ENCODE measurements at places on chromosomes 2 and 18.

GRCh38 chr2:239298116-239298804, 102.6 kb downstream of the HDAC4 start:
- peak; percentile 61 for DNase-seq

DNA sequence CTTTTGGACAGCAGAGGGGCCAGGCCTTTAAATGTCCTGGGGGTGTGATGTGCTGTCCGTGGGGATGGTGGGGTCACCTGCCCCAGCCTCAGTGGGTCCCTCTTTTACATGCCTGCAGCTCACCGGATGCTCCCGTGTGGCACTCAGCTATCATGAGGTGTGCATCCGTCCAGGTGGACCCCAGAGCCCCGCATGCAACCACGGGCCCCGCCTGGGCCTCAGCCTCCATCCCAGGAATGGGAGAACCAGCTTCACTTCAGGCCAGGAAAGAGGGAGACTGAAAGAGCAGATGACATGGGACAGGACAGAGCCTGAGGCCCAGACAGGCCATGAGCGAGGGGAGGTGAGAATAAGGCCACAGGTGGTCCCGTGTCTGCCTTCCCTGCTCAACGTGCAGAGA, 37.5 kb downstream of the RAMP1 start:
- no peak for DNase-seq

GRCh38 chr2:46977899-46978298, 62.3 kb upstream of the MCFD2 start:
- no peak for DNase-seq

DNA sequence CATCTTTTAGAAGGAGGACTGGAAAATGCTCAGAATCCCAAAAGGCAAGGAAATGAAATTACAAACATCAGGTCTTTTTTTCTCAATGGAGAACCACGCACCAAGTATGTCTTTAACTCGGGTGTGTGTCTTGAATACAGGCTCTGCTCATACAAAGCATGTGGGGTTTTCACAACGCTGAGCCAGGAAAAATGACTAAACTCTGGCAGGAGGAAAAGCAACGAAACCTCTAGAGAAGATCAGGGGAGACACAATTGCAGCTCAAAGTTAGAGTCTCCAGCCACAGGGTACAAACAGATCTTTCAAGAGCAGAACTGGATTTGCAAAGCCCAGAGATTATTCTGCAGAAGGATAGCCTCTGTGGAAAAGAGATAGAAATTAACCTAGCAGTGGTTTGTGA, 42.8 kb upstream of the TPO start:
- DNase-seq: no peak

DNA sequence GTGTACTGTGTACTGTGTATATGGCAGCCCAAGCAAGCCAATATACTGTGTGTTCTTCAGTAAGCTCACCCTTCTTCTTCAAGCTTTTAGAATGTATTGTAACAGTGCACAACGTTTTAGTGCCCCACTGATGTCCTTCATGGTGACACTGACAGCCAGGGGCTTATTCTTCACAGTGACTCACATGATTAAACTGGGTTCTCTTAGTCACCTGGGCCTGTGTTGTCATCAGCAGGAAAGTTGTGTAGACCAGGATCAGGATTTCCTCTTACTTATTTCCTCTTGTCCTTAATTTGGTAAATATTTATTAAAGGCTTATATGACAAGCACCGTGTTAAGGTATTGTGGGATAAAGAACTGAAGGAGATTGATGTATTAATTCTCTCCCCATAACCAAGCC, 67.9 kb upstream of the THOC1 start:
- no peak for DNase-seq

DNA sequence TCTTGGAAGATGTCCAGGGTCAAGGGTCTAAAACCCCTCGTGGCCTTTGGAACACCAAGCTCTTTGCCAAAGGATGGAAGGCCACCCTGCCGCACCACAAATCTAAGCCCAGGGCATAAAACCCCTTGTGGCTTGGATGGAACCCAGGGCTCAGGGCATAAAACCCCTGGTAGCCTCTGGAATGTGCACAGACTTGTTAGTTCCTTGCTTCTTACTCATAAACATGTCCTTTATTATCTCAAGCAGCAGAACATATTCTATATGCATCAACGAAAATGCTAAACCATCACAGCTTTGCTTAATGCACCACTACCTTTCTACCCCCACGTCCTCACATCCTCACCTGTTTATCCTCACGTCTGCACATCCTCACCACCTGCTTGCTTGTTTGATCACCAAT, 998.0 kb downstream of the DSC3 start:
- DNase-seq: no peak

GRCh38 chr2:208386541-208386940, 20.1 kb upstream of the PTH2R start:
- no peak for DNase-seq

GRCh38 chr18:79485788-79486355, 90.1 kb downstream of the NFATC1 start:
- no peak for DNase-seq

DNA sequence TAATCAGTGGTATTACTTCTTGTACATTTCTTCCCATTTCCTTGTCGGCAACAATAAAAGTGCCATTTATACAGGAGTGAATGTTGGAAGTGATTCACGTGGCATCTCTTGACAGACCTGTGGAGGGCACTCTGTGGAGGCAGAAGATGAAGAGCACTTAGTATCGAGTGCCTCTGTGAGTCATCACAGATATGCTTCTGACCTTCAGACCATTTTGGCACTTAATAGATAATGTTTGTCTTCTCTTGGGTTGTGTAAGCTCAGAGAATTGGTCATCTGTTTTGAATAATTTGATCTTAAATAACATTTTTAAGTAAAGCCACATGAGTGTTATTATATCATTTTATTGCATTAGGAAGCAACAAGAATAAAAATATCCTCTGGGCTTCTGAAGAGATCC, 305.5 kb downstream of the PTPRM start:
- no peak for DNase-seq

DNA sequence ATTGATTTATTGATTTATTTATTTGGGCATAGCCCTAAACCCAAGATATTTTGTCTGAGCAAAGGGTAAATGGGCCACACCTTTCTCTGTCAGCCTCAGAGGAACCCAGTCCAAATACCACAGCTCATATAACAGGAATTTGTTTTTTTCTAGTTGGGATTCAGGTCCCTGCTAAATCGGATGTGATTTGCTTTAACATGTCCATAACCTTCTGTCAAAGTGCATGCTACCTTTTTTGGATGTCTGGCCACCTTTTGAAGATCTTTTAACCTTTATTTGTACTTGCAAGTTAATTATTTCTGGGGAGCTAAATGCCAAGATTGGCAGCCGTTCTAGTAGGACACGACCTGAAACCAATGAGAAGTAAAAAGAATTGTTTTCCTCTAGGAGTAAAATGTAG, 303.2 kb upstream of the UBE2E3 start:
- DNase-seq: no peak

- DNase-seq: no peak
These were observed 26.5 kb upstream of the RFX8 start for GRCh38 chr2:101501443-101501842.

GRCh38 chr2:231395188-231396057, at the start of gene B3GNT7:
B3GNT7 (plus strand) TSS chr2:231395710; CDS start chr2:231395804, 94 bp downstream.
- DNase-seq: no peak

- no peak for DNase-seq
These were observed 5.3 kb downstream of the HDAC4 start for GRCh38 chr2:239395524-239395923.

- DNase-seq: no peak
These were observed 88.3 kb upstream of the KCNH7 start for GRCh38 chr2:162926907-162927306.

- DNase-seq: no peak
These were observed 30.0 kb downstream of the CFAP221 start for GRCh38 chr2:119574108-119574815.

- DNase-seq: no peak
These were observed 13.1 kb upstream of the LRATD1 start for GRCh38 chr2:14619441-14619840.

GRCh38 chr2:108189316-108189715, 50.5 kb upstream of the SULT1C3 start:
- no peak for DNase-seq

GRCh38 chr18:45137087-45137419, 456.4 kb downstream of the SETBP1 start:
- no peak for DNase-seq

DNA sequence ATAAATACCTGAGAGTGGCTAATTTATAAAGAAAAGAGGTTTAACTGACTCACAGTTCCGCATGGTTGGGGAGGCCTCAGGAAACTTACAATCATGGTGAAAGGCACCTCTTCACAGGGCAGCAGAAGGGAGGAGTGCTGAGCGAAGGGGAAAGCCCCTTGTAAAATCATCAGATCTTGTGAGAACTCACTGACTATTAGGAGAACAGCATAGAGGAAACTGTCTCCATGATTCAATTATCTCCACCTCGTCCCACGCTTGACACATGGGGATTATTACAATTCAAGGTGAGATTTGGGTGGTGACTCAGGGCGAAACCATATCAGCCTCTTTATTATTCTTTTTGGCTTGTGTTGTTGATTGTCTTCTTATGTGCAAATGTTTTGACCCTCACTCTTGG, 76.2 kb downstream of the WDR7 start:
- DNase-seq: no peak

GRCh38 chr2:27006602-27007415, 26.0 kb upstream of the TMEM214 start:
- no peak for DNase-seq

GRCh38 chr2:11646530-11646929, 23.5 kb downstream of the NTSR2 start:
- DNase-seq: no peak

DNA sequence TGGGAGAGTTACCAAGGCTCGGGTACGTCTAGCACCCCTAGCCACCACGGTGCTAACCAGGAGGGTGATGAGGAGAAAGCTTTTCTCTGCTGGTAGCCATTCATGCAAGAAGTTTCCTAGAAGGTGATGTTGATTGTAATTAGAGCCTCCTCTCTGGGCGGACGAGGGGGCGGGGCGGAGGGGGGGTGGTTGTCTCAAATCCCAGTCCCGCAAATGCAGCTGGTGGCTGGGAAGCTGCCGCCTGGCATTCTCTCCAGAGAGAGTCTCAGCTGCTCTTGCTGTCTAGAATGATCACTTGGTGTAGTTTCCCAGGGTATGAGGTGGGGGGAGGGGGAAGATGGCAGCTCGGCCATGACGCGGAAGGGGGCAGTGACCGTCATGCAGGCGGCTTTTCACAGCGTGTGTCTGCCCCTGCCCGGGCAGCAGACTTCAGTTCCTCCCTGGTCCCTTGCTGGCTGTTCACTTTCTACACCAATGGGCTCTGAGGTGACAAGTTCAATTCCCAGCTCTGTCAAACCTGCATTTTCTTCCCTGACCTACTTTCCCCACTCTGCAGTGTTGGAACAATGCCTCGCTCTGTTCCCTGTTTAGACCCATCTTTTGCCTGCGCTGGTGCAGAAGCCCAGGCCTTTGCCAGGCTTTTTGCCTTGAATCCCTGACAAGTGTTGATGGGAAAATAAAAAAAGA, 61.5 kb upstream of the KLF7 start:
- DNase-seq: no peak

DNA sequence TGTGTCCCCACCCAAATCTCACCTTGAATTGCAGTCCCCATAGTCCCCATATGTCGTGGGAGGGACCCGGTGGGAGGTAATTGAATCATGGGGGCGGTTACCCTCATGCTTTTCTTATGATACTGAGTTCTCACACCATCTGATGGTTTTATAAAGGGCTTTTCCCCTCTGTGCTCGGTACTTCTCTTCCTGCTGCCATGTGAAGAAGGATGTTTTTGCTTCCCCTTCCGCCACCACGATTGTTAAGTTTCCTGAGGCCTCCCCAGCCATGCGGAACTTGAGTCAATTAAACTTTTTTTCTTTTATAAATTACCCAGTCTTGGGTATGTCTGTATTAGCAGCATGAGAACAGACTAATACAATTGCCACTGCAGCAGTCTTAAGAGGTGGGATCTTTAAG, 134.9 kb downstream of the LTBP1 start:
- DNase-seq: no peak

- no peak for DNase-seq
These were observed 402.6 kb downstream of the EIPR1 start for GRCh38 chr2:2974982-2975381.

DNA sequence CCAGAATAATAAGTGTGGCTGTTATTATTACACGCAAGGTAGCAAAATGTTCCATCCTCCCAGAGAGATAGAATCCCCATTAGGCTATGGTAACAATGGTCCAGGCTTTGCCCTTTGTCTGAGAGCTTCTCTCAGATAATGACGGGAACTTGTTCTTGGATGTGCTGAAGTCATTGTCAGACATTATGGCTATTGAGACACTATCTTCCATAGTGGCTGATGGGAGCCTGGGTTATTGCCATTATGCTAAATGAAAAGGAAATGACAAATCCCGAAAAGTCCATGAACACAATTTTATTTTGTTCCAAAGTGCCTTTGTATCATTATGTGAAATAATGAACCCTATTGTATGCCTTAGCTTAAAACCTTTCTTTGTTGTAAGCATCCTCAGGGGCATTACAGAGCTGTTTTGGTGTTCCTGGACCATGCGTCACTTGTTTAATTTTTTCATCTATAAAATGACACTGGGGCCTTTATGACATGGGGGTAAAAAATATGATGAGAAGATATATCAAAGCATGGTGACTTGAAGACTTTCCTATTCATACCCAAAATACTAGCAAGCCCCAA, 218.5 kb downstream of the KCNS3 start:
- DNase-seq: no peak

- no peak for DNase-seq
These were observed 991.5 kb upstream of the FANCL start for GRCh38 chr2:59232394-59233165.

- DNase-seq: no peak
These were observed 156.7 kb downstream of the EVA1A start for GRCh38 chr2:75403991-75404428.

DNA sequence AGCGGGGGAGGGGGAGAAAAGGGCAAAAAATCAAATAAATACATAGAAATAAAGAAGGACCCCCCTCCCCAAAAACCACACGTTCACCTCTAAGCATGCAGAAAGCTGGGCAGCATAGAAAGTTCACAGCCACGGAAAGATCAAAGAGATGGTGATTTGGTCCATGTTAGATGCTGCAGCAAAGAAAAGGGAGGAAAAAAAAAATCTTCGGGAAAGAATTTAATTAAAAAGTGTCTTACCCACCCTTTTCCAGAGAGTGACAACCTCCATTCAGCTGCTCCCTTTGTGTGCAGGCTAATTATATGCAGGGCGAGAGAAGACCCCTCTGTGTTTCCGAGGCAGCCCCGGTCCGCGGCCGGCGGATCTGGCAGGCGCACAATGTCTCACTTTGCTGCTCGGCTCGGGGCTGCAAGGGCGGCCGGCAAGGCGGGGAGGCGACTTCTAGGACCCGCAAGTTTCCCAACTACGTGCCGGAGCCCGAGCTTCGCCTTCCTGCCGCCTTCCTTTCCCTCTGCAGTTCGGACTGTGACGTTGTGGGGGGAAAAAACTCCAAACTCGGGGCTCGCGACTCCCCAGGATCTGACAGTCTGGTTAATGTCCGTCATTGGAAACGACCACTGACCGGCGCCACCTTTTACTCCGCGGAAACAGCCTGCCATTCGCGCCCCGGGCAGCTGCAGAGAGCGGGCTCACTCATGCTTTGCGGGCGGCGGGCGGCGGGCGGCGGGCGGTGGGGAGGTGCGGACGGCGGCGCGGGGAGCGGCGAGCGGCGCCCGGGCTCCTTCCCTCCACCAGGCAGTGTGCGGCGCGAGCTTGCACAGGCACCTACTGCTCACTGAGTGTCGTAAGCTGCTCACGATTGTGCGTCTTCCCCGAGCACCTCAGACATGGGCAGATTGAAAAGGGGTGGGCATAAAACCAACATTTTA, at the start of gene LRRTM1:
Gene LRRTM1, minus strand, starts transcription at position 844 of the 929 bp plus-strand sequence. CDS start 933 bp downstream, outside the sequence.
- no peak for DNase-seq

All from stimulated activated CD8-positive, alpha-beta memory T cell treated with anti-CD3 and anti-CD28 coated beads, Interleukin-12 subunit alpha, Interleukin-12 subunit beta, amount 100 ng/mL, for 1 hour (primary cell).